ENCODE measurements at places on chromosomes 13 and 19.
A peak's percentile ranks its signal among the peaks of the same experiment; 100 is the strongest.

DNA sequence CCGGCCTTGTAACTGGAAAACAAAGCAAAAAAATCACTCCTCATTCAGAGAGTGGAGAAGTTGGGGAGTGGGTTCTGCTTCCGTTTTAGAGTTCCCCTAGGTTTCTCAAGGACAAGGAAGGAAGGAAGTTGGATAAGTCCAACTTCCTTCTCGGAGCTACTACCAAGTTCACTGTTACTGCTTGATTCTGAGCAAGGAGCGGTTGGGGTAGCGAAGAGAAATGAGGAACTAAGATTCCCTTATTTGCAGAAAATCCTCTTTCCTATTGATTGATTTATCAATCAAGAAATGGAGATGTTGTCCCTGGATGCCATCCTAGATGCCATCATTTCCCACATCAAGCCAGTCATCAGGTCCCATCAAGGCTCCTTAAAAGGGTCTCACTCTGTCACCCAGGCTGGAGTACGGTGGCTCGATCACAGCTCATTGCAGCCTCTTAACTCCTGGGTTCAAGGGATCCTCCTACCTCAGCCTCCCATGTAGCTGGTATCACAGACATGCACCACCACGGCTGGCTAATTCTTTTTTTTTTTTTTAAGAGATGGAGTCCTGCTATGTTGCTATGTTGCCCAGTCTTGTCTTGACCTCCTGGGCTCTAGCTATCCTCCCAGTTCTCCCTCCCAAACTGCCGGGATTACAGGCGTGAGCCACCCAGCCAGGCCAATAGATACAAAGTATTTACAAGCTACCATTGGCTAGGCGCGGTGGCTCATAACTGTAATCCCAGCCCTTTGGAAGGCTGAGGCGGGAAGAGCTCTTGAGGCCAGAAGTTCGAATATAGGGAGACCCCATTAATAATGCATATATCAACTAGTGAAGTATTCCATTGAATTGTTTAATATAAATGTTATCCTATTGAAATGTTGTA is 809 bp upstream of the B9D2 start:
- DNase-seq = no peak

DNA sequence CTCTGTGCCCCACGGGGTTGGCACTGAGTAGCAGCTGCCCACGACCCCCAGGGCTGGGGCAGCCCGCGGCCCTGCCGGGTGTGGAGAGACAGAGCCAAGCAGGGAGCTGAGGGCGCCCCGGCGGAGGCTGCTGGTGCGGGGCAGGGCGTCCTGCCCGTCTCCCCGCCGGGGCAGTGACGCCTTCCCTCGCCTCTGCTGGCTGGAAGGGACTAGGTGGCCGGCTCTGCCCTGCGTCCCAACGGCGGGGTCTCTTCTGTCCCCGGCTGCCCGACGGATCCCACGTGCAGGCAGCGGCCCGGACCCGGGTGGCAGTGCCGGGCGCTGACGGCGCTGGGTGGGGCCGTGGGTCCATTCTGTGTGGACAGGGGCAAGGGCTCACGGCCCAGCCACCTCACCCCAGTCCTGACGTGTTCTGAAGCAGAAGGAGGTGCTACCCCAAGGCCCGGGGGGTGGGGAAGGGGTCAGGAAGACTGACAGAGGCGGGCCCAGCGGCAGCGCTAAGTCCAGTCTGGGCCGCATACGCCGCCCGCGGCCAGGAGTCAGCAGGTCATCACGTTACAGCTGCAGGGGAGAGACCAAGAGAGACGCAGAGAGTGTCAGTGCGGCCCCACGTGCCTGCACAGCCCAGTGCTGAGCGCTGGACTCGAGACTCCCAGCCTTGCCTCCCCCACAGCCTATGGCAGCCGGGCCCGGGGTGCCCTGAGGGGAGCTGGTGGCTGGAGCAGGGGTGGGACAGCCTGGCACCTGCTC is 15.1 kb upstream of the PLPP2 start:
- DNase-seq = no peak

DNA sequence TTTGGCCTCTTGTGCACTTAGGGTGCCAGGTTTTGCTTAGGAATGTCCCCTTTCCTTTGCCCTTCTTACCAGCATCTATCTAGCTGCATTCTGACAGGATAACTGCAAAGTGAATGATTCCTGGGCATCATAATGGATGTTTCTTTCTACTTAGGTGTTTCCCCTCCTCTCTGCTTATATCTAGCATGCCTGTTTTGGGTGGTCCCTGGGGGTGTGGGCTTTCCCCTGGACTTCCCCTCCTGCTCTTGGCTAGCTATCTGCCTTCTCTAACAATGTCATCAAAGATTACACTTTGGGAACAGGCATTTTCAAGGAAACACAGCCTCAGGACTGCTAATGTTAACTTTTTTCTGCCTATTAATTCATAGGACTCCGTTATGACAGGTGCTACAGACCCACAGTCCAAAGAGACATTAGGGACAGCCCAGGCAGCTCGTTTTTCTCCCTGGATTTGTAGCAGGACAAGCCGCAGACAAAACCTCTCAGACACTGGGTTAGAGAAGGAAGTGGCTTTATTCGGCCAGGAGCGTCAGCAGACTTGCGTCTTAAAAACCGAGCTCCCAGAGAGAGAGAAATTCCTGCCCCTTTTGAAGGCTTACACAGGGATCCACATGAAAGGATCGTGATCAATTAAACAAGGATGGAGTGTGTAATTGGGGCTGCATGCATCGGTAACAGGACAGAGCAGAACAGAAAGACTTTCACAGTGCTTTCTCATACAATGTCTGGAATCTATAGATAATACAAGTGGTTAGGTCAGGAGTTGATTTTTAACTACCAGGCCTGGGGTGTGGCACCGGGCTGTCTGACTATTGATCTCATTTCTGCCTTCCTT is 17.3 kb downstream of the ZNF700 start:
- DNase-seq = no peak

DNA sequence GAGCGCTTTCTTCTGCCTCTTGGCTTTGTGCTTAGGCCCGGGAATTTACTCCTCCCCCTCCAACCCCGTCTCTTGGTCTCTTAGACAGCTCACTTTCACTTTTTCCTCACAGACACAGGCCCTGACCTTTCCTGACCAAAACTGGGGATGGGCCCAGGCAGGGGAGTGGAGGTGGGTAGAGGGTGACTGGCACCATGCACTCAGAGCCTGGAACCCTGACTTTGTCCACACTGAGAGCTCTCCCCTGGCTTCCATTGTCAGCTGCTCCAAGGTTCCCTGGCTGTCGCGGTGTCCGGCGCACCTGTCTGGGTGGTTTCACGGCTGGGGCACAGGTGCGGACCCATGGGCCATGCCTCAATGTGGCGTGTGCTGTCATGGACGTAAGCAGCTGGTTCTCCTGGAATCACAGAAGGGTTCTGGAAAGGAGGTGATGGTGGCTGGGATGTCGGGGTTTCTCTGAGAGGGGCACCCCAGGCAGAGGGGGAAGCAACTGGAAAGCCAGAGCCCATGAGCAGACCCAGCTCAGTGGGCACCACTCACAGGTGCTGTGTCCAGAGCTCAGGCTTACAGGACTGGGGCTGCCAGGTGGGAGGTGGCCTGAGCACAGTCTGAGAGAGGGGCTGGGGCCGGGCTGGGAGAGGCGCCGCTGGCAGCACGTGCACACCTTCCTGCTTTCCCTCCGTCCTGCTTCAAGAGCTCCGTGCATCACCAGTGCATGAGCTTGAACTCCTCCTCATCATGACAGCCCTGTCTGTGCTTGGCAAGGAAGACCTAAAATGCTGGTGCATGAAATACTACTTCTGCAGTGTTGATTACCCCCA is 28.0 kb upstream of the C1QTNF9 start:
- no peak for DNase-seq

DNA sequence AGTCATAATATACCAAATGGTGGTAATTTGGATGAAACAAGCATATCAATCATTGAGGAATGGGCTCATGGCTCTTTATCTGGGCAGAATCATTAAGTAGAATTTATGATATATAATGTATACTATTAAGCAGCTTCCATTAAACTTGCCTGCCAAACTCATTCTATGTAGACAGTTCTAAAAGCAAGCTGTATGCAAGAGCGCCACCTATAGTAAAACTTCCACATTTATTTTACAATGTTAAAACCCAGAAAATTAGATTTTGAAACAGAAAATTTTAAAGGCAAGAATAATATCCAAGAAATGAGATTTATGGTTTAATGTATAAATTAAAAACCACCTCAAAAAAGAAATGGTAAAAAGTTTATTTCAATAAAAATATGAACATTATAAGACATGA is 161.5 kb downstream of the MZT1 start:
- peak; percentile 43 for DNase-seq

GRCh38 chr19:35177377-35178274 is 23.1 kb downstream of the FXYD5 start:
- DNase-seq = no peak

DNA sequence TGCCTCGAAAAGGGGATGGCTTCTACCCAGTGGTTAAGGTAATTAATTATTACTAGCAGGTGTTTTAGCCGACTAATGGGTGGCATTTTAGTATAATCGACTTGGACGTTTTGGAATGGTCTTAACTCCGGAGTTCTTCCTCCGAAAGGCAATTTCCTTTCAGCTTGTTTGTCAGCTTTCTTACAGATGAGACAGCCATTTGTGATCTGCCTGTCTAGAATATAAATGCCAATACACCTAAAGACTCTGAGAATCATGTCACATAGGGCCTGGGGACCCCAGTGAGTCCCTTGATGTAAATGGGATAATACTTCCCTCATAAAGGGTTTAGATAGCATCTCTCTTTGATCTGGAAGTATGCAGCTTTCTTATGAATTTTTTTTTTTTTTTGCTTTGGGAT is 41.9 kb upstream of the PSG9 start:
- DNase-seq = no peak

- DNase-seq = no peak
These were observed 157.5 kb downstream of the RGCC start for GRCh38 chr13:41614671-41615527.

DNA sequence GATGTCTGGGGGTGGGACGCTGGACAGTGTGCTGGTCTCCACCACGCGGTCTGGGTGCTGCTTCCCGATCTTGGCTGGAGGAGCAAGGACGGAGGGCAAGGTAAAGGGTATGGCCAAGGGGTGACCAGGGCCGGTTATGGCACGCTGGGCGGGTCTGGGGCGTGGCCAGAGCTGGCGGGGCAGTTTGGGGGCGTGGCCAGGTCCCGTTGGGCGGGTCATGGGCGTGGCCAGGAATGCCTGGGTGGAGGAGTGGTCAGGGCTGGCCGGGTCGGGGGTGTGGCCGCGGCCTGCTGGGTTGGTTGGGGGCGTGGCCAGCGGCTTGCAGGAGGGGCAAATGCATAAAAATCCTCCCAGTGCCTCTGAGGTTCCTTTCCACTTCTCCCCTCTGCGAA is 19.2 kb downstream of the GPX4 start:
- DNase-seq = no peak

GRCh38 chr19:32287811-32288227 is 57.6 kb upstream of the ZNF507 start:
- DNase-seq = no peak

DNA sequence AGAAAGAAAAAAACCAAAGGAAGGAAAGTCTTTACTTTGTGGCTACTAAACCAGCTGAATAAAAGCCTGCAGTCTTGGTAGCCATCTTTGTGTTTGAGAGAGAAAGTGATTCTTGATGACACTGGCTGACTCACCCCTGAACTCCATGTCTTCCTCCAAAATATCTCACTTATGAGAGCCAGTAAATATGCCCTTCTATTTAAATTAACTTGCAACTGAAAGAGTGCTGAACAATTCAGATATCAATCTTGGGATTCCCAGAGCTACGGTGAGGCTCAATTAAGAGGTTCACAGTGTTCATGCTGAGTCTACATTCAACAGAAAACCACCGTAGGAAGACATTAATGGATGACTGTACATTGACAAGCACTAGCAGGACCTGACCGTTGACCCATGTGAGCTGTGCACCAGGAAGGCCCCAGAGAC is 57.9 kb downstream of the KCTD12 start:
- no peak for DNase-seq

GRCh38 chr13:40692946-40693345 is 26.5 kb upstream of the FOXO1 start:
- no peak for DNase-seq

DNA sequence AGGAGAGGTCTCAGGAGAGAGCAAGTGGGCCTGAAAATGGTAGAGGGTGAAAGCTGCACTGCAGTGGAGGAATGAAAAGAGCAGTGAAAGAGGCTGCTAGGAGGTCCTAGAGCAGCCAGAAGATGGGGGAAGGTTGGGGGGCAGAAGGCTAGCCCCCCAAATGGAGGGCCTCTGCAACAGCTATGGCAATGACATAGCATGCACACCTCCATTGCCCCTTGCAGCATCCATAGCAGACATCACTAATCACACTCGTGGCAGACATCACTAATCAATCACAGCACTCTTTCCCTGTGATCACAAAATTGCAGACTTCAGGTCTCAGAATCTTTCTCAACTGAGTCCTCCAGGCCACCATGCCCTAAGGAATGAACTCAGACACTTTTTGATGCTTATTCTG is 21.9 kb downstream of the CCL25 start:
- DNase-seq = no peak

- no peak for DNase-seq
These were observed 47.7 kb downstream of the STK24 start for GRCh38 chr13:98529171-98529570.

DNA sequence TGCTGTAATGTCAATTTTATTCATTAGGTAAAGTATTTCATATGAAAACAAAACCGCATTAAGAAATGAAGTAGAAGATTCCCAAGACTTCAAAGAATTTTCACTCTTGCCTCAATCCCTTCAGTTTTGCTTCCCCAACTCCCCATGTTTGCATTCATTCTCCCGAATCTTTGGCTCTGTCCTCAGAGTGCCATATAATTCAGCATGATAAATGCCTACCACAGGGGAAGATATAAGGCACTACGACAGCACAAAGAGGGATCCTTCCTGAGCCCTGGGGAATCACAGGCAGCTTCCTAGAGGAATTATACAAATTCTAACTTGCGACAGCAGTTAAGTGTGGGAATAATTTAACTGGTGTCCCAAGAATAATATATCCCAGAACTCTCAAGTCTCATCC is 68.5 kb downstream of the TSC22D1 start:
- no peak for DNase-seq

GRCh38 chr19:1760020-1760419 is 6.7 kb downstream of the ONECUT3 start:
- no peak for DNase-seq

GRCh38 chr13:113777311-113778260 is 18.6 kb downstream of the TMEM255B start:
- no peak for DNase-seq

- no peak for DNase-seq
These were observed 128.2 kb downstream of the SLITRK1 start for GRCh38 chr13:83753912-83754624.

DNA sequence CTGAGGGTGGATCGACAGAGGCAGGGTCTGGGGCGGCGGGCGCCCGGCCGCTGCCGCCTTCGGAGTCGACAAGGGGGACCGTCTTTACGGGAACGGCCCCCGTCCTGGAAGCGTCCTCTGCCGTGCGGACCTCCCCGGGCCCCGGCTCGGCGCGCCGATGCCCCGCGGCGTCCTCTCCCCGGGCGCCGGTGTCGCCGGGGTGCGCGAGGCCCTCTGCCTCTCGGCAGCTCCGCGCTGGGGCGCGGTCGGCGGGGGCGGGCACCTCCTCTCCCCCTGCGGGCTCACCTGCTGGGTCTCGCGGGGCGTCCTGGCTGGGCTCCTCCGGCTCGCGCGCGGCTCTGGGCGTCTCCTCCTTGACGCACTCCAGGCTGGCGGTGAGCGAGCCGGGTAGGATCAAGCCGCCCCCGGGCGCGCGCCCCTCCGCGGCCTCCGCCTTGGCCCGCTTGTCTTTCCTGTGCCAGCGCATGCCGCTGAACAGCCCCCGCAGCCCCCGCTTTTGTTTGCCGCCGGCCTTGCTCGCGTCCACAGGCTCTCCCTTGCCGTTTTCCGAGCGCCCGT is 1.5 kb downstream of the AMER2 start:
- DNase-seq = peak; percentile 49

All from NCI-H1092 (cell line).